Coronary artery (tissue), 2 donors: ENCODE measurements at places on chromosomes 1 and 21.

- no peak for DNase-seq
These were observed 787.3 kb downstream of the KCNT2 start for GRCh38 chr1:195820925-195821324.

GRCh38 chr1:184861755-184862336 lies 107.2 kb upstream of the EDEM3 start:
- DNase-seq: no peak

DNA sequence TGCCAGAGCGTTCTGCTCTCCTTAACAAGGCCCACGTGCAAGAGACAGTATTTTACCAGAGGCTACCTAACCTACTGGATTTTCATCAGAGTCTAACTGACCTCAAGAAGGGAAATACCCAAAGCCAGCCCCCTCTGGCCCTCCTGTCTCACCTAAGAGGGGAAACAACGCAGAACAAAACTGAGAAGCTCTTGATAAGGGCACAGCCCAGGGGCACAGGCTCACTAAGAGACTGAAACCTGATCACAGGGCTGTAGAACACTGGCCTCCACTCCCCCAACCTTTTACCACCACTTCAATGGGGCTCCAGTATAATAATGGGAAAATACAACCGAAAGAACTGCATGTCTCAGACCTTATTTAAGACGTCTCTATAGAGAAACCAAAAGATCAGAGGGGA lies 449.5 kb upstream of the CAMK1G start:
- DNase-seq: no peak

- peak; percentile 81 for DNase-seq
These were observed 26.4 kb downstream of the ABCA4 start for GRCh38 chr1:94094469-94095111.

DNA sequence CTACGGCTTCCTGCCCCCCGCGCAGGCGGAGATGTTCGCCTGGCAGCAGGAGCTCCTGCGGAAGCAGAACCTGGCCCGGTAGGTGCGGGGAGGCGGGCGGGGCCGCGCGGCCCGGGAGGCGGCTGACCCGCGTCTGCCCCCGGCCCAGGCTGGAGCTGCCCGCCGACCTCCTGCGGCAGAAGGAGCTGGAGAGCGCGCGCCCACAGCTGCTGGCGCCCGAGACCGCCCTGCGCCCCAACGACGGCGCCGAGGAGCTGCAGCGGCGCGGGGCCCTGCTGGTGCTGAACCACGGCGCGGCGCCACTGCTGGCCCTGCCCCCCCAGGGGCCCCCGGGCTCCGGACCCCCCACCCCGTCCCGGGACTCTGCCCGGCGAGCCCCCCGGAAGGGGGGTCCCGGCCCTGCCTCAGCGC lies 16.6 kb downstream of the NOC2L start:
- no peak for DNase-seq

DNA sequence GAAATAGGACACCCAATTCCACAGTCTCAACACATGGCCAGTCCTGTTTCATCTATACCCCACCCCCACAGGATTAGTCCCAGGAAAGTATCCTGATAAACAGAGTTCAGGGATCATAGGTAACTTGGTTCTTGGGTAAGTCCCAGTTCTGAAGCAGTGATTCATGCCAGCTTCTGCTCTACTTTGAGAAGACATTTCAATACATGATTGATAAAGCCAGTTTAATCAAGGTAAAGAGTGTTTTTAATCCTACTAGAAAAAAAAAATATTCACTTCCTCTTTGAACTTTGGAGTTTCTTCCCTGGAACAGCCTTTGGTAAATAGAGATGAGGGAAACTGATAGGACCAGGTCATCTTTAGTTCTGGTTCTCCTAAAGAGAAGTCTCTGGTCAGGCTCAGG lies 142.4 kb downstream of the TLR5 start:
- no peak for DNase-seq

DNA sequence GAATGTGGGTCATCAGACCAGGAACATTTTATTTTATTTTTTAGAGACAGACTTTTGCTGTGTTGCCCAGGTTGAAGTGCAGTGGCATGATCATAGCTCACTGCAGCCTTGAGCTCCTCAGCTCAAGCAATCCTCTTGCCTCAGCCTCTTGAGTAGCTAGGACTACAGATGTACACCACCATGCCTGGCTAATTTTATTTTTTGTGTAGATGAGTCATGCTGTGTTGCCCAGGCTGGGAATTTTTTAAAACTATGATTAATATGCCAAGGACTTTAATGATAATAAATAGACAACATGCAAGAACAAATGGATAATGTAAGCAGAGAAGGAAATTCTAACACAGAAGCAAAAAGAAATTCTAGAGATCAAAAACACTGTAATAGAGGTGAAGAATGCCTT lies 142.4 kb downstream of the AK5 start:
- no peak for DNase-seq

DNA sequence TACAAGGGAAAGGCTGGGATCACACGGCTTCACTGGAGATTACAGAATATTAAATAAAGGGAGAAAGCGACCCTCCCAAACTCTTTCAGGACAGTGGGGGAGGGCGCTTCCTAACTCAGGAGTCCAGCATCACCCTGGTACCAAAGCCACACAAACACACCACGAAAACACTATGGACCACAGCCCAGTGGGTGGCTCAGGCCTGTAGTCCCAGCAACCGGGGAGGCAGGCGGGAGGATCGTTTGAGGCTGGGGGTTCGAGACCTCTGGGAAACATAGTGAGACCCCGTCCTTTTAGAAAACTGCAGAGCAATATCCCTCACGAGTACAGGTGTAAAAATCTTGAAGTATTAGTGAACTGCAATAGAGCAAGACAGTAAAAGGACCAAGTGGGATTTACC lies 16.0 kb downstream of the TRIM11 start:
- DNase-seq: no peak

- DNase-seq: no peak
These were observed 39.4 kb upstream of the EPS15 start for GRCh38 chr1:51558375-51558924.

- DNase-seq: no peak
These were observed 91.1 kb downstream of the HLX start for GRCh38 chr1:220970311-220970710.

- no peak for DNase-seq
These were observed 49.2 kb downstream of the GREM2 start for GRCh38 chr1:240562779-240563178.

- no peak for DNase-seq
These were observed 2.3 kb upstream of the GADD45A start for GRCh38 chr1:67682659-67683197.

- no peak for DNase-seq
These were observed 37.0 kb downstream of the TBCE start for GRCh38 chr1:235404190-235404589.

- DNase-seq: no peak
These were observed 241.1 kb downstream of the PDE4B start for GRCh38 chr1:66033781-66034180.

DNA sequence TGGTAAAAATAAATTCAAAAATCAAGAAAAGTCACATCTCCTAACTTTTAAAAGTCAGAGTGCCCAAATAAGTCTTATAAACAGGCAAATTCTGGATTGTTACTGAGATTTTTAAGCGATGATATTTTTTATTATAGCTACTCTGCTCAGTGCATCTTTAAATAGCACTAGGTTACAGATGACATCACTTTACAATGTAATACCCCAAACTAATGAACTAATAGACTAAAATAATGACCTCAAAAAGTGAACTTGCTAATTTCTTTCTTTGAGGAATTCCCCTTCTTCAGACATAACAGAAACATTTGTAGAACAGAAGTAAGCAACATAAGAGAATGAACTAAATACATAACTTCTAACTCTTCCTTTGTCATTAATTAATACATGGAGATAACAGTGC lies 33.0 kb upstream of the ACTA1 start:
- no peak for DNase-seq

GRCh38 chr1:153141377-153141776 lies 9.3 kb downstream of the SPRR2G start:
- DNase-seq: no peak

GRCh38 chr1:180571832-180572636 lies 13.3 kb downstream of the OVAAL start:
- no peak for DNase-seq

DNA sequence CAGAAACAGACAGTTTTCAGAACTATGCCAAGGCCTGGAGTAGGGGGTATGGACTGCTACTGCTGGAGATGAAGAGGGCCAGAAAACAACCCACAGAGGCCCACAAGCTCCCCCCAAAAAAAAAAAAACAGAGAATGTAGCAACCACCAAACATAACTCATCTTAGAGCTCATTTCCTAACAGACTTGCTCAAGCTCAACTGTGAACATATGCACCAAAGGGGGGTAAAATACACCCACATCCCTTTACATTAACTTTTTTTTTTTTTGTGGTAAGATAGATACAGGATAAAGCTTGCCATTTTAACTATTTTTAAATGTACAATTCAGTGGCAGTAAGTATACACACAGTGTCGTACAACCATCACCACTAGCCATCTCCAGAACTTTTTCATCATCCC lies 36.0 kb downstream of the SEC16B start:
- no peak for DNase-seq

- DNase-seq: no peak
These were observed 409.9 kb upstream of the C1orf87 start for GRCh38 chr1:60483509-60483908.

GRCh38 chr1:1684031-1684681 lies 8.4 kb downstream of the SLC35E2B start:
- no peak for DNase-seq

DNA sequence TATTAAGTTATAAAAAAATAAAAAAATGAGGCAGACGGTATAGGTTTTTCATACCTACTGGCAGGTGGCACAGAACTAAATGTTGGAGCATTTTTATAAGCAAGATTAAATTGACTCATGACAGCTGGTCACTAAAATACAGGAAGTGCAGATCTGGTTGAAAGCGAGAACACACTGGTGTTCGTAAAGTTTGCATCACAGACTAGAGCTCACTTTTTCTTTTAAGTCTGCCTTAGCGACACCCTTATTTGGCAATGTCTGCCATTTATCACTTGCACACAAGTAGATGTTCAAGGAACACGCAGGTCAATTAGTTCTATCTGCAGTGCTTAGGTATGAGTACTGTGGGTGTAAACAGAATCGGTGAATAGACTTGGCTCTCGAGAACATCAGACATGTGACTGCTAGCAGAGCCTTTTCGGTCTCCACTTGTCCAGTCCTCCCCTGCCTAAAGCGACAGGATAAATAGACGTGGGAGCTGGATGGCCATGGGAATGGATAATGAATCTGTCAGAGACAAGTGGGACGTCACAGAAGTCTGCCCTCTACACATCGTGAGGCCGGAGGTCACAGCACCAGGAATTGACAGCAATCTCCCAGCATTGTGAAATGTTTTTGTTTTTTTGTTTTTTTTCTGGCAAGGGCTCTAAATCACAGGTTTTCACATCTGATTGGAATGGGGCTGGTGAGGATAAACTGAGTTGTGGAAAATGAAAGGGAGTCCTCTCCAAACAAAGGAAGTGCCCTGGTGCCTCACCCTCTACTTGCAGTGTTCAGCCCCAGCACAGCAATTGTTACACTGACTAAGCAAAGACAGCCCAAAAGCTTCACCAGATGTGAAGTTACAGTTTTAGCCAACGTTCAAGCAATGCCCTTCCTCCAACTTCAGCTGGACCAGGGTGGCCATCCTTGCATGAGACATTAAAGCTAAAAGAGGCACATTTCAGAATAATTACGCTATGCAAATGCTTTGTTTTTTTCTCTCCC lies 248.9 kb downstream of the NTNG1 start:
- DNase-seq: no peak

GRCh38 chr1:59092126-59092525 lies 204.8 kb upstream of the FGGY start:
- no peak for DNase-seq

GRCh38 chr1:45890078-45890477 lies 86.7 kb downstream of the MAST2 start:
- DNase-seq: no peak

GRCh38 chr1:223776075-223776814 lies 63.9 kb downstream of the CAPN2 start:
- DNase-seq: no peak

- DNase-seq: no peak
These were observed 48.4 kb downstream of the ADAMTS5 start for GRCh38 chr21:26918323-26919079.

- DNase-seq: no peak
These were observed 94.5 kb downstream of the SYT2 start for GRCh38 chr1:202615501-202616354.

DNA sequence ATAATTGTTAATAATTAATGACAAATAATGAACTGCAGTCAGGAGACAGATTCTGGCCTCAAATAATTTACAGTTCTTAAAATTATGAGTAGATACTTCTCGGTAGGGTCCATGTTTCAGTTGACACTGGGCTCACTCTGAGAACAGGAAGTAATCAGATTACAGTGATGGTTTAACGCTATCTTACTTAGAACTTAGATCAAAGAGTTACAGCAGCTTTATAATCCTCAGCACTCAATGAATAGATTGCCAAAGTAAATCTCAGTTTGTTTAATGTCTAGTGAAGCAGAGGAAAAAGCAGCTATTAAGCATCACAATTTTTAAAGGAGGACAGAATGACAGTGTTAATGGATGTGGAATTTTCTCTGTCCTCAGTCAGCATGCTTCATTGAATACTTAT lies 79.6 kb downstream of the PDE4B start:
- DNase-seq: no peak

GRCh38 chr1:3707298-3707938 lies 44.8 kb upstream of the CCDC27 start:
- DNase-seq: no peak

DNA sequence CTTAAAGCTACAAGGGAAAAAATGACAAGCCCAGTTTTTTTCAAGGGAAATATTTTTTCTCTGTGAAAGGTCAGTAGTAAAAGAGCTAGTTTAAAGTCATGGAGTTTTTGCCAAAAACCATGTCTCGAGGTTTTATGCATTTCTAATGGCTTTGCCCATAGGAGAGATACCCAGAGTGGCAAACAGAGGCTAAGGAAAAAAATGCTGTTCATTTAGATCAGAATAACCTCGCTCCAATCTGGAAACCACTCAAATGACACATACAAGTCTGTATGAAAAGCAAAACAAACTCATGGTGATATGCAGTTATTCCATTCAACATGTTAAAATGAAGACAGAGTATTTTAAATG lies 36.9 kb upstream of the EDEM3 start:
- DNase-seq: no peak

DNA sequence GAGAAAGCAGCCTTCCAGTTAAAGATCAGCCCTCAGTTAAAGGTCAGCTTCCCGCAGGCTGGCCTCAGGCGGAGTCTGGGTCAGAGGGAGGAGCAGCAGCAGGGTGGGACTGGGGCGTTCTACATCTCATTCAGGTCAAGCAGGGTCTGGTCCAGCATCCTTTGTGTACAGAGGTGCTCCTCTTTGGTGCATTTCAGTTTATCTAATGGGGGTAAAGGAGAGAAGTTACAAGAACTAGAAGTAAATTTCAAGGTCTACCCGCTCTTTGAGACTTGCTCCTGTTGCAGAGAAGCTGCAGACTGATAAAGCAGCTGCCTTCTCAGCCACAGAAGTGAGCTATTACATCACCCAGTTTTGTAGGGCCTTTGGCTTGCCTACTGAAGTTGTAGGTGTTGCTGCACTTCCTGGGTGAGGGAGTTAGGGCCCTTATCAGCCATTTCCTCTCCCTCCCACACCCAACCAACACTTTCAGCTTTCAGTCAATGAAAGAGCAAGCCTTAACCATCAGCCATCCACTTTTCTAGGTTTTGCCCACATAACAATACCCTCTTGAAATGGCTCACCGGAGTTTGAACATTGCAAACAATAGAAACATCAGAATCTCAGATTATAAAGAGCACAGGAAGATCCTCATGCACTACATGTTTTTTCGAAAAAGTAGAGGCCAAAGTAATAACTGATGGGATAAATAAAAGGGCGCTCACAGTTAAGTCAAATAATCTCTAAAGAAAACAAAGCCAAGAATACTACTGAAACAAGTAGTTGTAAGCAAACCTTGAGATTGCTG lies 2.8 kb upstream of the NUP210L start:
- no peak for DNase-seq
